Right renal pelvis (tissue), 4 donors: ENCODE measurements at places on chromosomes 11 and 22. TPM values are rescaled to one million over a fixed set of nuclear protein-coding genes. Genes with fewer than 3 reads are reported as not detected.

Gene MS4A14
- 0.18 TPM for polyA plus RNA-seq

Gene USP2
- polyA plus RNA-seq, result 11.0 TPM

Gene TNKS1BP1
- polyA plus RNA-seq, result 65.4 TPM

Gene RASL10A
- polyA plus RNA-seq, result 0.24 TPM

Gene JRKL
- polyA plus RNA-seq, result 21.4 TPM

Gene MMP3
- not detected for polyA plus RNA-seq

Gene OR5A1
- polyA plus RNA-seq, result not detected

Gene MAP6
- polyA plus RNA-seq, result 8.0 TPM

Gene FAM83F
- polyA plus RNA-seq, result 2.2 TPM

Gene OR4D5
- polyA plus RNA-seq, result not detected

Gene MAPK12
- polyA plus RNA-seq, result 12.4 TPM

Gene HTR3B
- polyA plus RNA-seq, result not detected

Gene TMEM126A
- polyA plus RNA-seq, result 35.3 TPM

Gene SPCS2
- polyA plus RNA-seq, result 238 TPM

Gene INS
- polyA plus RNA-seq, result not detected

Gene ELF5
- polyA plus RNA-seq, result 55.2 TPM

Gene SOX10
- 3.8 TPM for polyA plus RNA-seq

Gene CYTH4
- 5.6 TPM for polyA plus RNA-seq

Gene POU2AF2
- not detected for polyA plus RNA-seq

Gene IL17REL
- not detected for polyA plus RNA-seq

Gene MRPL40
- 45.4 TPM for polyA plus RNA-seq

Gene ARHGAP8
- 25.4 TPM for polyA plus RNA-seq

Gene HOATZ
- polyA plus RNA-seq, result 0.21 TPM

Gene TTLL8
- not detected for polyA plus RNA-seq

Gene DEFB131B
- polyA plus RNA-seq, result not detected

Gene DEUP1
- polyA plus RNA-seq, result 1.4 TPM

Gene SYT13
- 15.7 TPM for polyA plus RNA-seq

Gene KRTAP5-2
- not detected for polyA plus RNA-seq

Gene CASP4
- 16.2 TPM for polyA plus RNA-seq

Gene CLDN5
- polyA plus RNA-seq, result 24.1 TPM

Gene UBQLNL
- polyA plus RNA-seq, result 0.91 TPM

Gene FGF4
- not detected for polyA plus RNA-seq

Gene NCF4
- polyA plus RNA-seq, result 2.5 TPM
